ENCODE measurements at places on chromosomes 4 and X.

DNA sequence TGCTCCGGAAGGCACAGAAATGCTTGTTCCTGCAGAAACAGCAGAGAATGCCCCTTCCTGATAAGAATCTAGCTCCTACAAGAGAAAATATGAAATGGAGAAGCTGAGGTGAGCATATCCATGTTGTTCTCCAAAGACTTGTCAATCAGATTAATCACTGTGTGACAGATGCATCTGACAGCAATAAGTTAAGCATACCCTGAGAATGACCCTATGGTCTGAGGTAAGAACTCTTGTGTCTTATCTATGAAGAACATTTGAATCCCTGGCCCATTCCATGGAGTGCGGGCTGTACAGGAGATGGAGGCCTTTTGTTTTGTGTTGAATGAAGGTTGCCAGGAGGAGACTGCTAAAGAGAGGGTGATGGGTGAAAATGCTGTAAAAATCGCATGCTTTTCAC lies 21.5 kb upstream of the ASB5 start:
- DNase-seq, result no peak

GRCh38 chr4:141009931-141010330 lies 123.3 kb downstream of the RNF150 start:
- no peak for DNase-seq

- no peak for DNase-seq
These were observed 516.1 kb upstream of the MAGEB2 start for GRCh38 chrX:29699239-29699638.

DNA sequence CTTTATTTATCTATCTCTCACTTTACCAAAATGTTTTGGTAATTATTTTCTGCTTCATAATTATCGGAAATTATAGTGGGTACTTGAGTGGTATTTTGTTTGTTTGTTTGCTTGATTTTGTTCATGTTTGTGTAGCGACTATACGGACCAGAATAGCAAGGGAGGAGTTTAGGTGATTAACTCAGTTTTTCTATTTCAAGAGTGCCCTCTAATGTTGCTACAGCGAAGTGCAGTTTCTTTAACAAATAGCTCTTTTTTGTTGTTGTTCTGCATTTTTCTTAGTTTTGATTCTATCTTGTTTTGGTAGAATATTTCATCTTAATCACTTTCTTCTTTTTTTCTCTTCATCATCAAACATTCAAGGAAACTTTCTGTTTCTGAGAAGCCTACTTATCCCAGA lies 40.8 kb upstream of the QRFPR start:
- no peak for DNase-seq

Data from MV-4-11 (cell line).